Activated CD8-positive, alpha-beta memory T cell treated with anti-CD3 and anti-CD28 coated beads, Interleukin-2, amount 10 ng/mL, durations not matched to agents 7 days and 5 days (primary cell): ENCODE measurements at places on chromosomes 16 and 17. TPM values are rescaled to one million over a fixed set of nuclear protein-coding genes. Genes with fewer than 3 reads are reported as not detected.

Gene KRT40
- not detected for total RNA-seq

Gene MRC2
- 4.7 TPM for total RNA-seq

Gene CALCOCO2
- total RNA-seq: 170 TPM

Gene ACSM2A
- not detected for total RNA-seq

Gene NAGS
- total RNA-seq: 0.76 TPM

Gene PHKG2
- 46.5 TPM for total RNA-seq

Gene SLFN14
- total RNA-seq: 0.07 TPM

Gene CCL4
- 367 TPM for total RNA-seq

Gene KCNJ16
- total RNA-seq: not detected

Gene ZP2
- not detected for total RNA-seq

Gene PIRT
- total RNA-seq: not detected

Gene CHD9NB
- 0.79 TPM for total RNA-seq

Gene PTX4
- not detected for total RNA-seq

Gene KRT39
- total RNA-seq: not detected

Gene HS3ST6
- not detected for total RNA-seq
